ENCODE measurements at places on chromosomes 7 and 10.

GRCh38 chr7:77188731-77189437, 10.7 kb downstream of the FGL2 start:
- DNase-seq, result no peak

DNA sequence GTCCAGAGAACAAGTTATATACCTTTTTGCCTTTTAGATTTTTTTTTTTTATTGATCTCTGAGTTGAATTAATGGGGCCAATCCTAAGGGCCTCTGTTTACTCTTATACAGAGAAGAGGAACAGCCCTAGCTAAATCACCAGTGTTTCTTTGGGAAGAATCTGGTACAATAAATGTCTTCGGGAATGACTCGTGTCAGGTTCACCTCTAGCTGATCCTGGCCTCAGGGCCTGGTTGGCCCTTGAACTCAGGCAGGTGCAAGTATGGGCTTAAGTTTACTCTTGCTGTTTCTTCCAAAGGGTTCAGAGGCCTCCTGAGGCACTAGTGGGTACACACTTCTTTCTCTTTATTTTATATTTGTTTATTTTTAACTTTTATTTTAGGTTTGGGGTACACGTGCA, 71.0 kb downstream of the LRMDA start:
- no peak for DNase-seq

DNA sequence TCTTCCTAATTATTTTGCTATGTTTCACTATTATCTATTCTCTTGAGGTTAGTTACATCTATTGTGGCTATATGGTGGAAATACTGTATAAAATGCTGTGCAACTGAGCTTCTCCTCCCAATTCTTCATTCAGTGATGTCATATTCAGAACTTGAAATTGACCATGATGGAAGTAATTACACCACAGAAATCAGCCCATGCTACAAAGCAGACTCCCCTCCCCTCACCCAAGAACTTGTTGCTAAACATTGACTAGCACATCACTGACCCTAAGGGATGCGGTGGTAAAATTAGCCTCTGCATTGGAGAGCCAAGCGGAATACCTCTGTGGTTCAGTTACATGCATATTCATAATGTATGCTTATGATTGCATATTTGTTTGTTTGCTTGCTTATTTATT, 8.8 kb downstream of the CALD1 start:
- DNase-seq, result no peak

- no peak for DNase-seq
These were observed 15.4 kb downstream of the NRAP start for GRCh38 chr10:113648478-113648877.

GRCh38 chr10:80173466-80173865, 31.9 kb downstream of the ANXA11 start:
- no peak for DNase-seq

- no peak for DNase-seq
These were observed 35.7 kb downstream of the STAMBPL1 start for GRCh38 chr10:88915781-88916180.

Data from stimulated activated CD8-positive, alpha-beta memory T cell treated with anti-CD3 and anti-CD28 coated beads, Interleukin-7, amount 100 ng/mL, for 1 hour (primary cell).